Motor neuron (in vitro differentiated cells): ENCODE measurements at places on chromosomes 4 and X. TPM values are rescaled to one million over a fixed set of nuclear protein-coding genes. Genes with fewer than 3 reads are reported as not detected.

DNA sequence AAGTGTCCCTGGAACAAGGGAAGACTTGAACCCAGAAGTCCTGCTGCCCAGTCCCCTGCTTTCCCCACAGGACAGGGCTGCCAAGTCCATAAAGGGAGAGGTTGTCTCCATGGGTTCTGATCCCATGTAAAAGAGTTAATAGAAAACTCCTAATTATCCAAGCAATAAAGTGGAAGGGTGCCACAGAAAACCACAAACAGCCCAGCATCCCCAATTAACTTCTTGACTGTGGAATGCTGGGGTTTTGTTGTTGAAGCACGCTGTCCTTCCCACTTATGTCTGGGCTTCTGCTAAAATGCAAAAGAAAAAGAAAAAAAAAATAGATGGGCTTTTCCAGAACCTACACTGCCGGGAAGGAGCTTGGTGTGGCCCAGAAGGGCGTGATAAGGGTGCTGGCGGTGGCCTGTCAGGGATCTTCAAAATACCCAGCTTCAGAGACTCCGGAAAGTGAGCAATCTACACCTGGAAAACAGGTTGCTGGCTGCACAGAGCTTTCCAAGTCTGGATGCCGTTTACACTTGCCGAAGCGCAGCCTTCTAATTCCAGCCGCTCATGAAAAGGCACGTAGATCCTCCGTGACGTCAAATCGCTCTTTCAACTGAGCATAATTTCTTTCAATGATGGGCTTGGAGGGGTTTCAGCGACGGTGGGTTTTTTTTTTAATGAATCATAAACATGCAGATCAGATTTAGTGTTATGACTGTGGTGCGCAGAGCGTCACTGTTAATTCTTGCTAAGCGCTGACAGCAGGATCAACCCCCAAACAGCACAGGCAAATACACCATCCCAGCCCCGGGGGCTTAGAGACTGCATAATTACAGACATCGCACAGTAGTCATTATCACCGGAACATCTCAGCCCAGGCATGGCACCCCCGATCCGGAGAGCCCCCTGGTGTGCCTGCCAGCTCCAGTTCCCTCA, 197.6 kb downstream of the BCOR start:
- ATAC-seq, result peak; percentile 63

The SOWAHB gene
- 0.17 and 0.18 TPM in 2 replicates for total RNA-seq

- no peak for ATAC-seq
Measured at GRCh38 chrX:41688835-41689234, at the start of gene GPR34. Gene GPR34, plus strand, starts transcription at chrX:41688973. Its CDS starts 6,661 bp downstream, at chrX:41695634.

- peak; percentile 100 for ATAC-seq
Measured at GRCh38 chr4:53674903-53675302, 83.6 kb upstream of the LNX1 start.

- ATAC-seq, result no peak
Measured at GRCh38 chr4:169799260-169799659, 41.5 kb upstream of the HPF1 start.

The NOX1 gene
- total RNA-seq, result not detected in 2 replicates

- no peak for ATAC-seq
Measured at GRCh38 chr4:66169341-66169740, 499.1 kb upstream of the EPHA5 start.

DNA sequence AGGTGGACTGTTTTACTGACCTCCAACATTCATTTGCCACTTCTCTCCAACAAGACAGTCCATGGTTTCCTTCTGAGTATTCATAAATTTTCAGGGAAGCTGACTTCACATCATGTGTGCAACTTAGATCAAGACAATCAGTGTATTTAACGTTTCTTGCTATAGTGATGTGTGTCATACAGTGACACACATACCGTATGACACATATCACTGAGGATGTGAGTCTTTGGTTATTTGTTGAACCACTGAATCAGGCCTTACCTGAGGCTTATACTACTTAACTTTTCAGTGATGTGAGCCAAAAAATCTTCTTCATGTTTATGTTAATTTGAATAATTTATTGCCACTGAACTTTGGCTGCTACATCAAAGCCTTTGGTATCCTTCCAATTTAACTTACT, 166.8 kb downstream of the BMPR1B start:
- ATAC-seq, result no peak

DNA sequence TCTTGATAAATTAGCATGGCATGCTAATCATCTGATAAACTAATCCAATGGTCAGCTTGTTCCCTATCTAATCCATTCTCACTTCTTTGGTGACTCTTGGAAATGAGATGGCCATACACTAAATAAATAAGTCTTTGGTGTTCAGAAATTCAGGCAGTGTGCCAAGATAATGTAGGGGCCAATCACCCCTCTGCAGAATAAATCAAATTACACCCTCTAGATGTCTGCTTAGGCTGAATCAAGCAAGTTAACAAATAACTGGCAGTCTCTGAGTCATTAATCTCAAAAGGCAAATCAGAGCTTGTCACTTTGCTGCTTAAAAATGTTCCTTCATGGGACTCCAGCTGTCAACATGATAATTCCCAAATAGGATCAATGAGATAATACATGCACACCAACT, 97.4 kb downstream of the NLGN4X start:
- no peak for ATAC-seq
